Stimulated activated CD8-positive, alpha-beta memory T cell treated with anti-CD3 and anti-CD28 coated beads, Interleukin-4, amount 100 ng/mL, for 48 hours (primary cell): ENCODE measurements at places on chromosomes 16 and 17.

- DNase-seq, result peak; percentile 63
Measured at GRCh38 chr17:6427279-6427781, 7.6 kb downstream of the AIPL1 start.

DNA sequence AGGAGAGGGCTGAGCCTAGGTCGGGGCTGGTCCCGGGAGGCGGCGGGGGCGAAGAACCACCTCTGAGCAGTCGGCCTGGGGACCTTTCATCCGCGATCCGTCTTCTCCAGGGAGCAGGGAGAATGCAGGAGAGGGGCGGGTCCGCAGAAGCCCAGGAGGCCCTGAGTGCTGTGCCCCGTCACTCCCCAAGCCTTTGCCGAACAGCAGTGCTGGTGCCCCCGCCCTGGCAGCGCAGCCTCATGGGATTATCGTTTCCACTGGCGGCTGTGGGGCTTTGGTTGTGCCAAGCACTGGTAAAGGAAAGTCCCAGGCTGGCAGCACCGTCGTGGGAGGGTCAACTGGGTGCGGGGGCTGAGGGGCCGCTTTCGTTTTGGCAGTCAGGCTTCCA lies 631 bp downstream of the TBL3 start:
- DNase-seq, result peak; percentile 44

- DNase-seq, result no peak
Measured at GRCh38 chr17:6638046-6638908, 2.2 kb downstream of the KIAA0753 start.

- DNase-seq, result no peak
Measured at GRCh38 chr17:31806921-31807320, 52.1 kb downstream of the COPRS start.

DNA sequence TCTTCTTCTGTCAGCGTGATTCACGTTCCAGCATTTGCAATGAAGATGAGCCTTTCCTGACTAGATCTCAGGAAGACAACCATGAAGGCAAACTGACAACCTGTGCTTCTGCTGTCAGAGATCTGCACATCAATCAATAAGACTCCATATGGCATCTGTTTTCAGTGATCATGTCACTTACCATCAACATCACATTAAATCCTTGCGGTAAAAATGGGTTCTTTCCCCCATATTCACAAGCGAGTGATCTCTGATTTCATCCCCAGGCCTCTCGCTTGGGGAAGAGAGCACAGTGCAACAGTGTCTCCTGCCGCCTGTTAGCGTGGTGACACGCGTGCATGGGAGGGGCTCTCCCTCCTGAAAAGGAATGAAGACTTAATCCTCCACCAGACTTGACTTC lies 11.1 kb downstream of the NACA2 start:
- DNase-seq, result no peak

GRCh38 chr16:57513371-57514102 lies 22.8 kb downstream of the CCDC102A start:
- no peak for DNase-seq

DNA sequence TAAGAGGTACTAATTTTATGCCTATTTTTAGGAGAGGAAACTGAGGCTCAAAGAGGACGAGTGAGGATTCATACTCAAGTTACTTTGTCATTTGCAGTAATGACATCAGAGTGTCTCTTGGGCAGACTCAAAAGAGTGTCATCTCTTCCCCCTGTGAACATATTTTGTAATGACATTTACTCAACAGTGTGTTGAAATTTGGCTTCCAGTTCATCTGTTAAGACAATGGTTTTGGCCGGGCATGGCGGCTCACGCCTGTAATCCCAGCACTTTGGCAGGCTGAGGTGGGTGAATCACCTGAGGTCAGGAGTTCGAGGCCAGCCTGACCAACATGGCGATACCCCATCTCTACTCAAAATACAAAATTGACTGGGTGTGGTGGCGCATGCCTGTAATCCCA lies 28.9 kb downstream of the WFDC1 start:
- no peak for DNase-seq

GRCh38 chr16:26710450-26710849 lies 356.3 kb upstream of the C16orf82 start:
- DNase-seq, result no peak

DNA sequence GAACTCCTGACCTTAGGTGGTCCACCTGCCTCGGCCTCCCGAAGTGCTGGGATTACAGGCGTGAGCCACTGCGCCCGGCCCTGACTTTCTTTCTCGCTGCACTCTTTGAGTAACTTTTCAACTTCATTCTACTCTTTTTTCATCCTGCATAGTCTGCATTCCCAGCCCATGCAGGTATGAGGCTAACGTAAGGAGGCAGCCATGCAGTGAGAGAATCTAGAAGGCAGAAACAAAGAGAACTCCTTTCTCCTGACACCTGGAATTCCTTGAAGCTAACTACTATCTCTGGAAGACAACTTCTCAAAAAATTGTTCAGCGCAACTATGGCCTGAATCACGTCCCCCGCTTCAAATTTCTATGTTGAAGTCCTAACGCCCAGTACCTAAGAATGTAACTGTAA lies 152.0 kb downstream of the SLC39A11 start:
- DNase-seq, result no peak

- no peak for DNase-seq
Measured at GRCh38 chr17:64357191-64357981, 33.3 kb downstream of the PECAM1 start.

GRCh38 chr17:10657879-10658278 lies 770 bp upstream of the MYH3 start:
- DNase-seq, result no peak

- no peak for DNase-seq
Measured at GRCh38 chr16:78505036-78505435, 405.6 kb downstream of the WWOX start.

DNA sequence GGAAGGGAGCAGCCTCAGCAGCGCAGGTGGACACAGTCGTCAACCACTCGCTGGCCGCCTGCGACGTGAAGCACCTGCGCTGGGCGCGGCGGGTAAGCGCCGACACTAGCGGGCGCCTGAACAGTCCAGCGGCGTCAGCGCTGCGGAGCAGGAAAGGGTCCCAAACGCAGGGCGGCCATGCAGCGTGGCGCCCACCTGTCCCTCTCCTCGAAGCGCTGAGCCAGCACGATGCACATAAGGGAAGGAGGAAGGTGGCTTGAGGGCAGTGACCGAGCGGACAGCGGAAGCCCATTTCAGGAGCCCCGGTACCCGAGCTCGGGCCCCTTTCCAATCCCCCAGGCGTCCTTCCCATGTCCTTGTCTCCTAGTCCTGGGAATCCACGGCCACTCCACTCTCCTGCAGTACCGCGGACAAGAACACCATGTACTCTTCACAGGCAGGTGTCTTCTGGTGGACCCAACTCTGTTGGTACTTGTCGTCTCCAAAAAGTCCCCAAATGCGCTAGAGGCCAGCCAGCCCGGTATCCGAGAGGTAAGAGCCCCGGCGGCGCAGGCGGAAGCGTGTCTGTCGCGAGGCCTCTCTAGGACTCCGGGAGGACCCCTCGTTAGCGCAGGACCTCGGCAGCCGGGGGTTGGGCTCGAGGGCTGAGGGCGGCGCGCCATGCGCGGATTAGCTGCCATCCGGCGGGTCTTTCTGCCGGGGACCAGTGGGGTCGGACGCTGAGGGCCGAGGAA lies 14.4 kb downstream of the ZNF232 start:
- DNase-seq, result peak; percentile 47
